ENCODE measurements at places on chromosomes 7 and 10.

- no peak for DNase-seq
Observed at GRCh38 chr10:82256275-82256674, 381.3 kb downstream of the NRG3 start.

GRCh38 chr7:127954357-127954748 is 76.9 kb downstream of the LRRC4 start:
- DNase-seq: no peak

DNA sequence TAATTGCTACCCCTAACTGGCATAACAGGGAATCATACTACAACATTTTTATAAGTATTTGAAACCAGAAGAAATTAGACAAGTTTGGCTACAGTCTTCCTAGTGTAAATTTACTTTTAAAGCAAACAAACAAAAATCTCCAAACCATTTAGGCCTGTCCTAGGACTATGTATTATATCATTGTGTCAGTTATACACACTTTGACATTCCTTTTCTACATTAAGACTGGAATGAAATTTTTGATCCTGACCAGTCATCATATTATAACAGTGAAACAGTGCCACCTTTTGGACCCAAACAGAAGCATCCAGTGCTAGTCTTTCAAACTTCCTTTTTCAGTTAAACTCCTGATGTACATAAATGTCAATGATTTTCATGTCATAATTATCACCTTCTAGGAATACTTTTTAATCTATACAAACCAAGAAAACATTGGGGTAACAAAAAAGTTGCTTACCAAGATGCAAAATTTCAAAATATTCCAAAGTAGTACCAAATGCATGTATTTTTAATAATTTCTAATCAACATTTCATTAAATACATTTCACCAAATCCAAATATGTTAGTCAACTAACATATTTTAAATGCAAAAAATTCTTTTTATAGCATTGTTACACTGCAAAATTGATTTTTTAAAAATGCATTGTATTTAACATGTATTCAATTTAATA is 75.7 kb downstream of the IMMP2L start:
- DNase-seq: peak; percentile 75

- DNase-seq: no peak
Observed at GRCh38 chr7:66307591-66308215, 102.6 kb downstream of the TPST1 start.

DNA sequence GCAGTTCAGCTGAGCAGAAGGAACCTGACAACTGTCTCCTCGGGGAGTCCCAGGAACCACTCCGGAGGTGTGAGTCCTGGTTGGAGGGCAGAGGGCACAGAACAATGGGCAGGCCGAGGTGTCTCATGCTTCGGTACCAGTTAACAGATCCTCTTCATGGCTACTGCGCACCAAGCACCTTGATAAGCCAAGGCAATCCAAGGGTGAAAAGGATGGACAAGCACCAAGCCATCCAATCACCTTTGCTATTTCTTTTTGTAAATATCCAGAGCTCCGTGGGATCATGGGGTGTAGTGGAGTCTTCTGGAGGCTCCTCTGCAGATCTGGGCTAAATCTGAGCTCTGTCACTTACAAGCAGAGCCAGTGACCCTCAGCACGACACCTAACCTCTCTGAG is 233.5 kb downstream of the WDR11 start:
- DNase-seq: no peak

DNA sequence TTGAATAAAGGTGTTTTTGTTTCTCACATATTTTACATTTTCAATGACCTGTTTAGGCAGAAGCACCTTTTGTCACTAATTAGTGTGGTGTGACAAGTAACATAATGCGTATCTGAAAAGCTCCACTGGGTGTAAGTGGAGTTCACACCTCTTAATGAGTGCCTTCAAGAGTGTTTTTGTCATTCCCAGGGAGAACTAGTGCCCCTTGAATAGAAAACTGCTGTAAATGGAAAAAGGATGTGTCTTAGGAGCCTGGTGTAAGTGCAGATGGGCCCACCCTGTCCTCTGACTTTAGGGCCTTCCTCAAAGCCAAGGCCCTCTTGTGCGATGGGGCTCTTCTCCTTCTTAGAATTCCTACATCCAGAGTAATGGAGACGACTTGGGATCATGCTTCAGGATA is 170.0 kb downstream of the MGMT start:
- no peak for DNase-seq

DNA sequence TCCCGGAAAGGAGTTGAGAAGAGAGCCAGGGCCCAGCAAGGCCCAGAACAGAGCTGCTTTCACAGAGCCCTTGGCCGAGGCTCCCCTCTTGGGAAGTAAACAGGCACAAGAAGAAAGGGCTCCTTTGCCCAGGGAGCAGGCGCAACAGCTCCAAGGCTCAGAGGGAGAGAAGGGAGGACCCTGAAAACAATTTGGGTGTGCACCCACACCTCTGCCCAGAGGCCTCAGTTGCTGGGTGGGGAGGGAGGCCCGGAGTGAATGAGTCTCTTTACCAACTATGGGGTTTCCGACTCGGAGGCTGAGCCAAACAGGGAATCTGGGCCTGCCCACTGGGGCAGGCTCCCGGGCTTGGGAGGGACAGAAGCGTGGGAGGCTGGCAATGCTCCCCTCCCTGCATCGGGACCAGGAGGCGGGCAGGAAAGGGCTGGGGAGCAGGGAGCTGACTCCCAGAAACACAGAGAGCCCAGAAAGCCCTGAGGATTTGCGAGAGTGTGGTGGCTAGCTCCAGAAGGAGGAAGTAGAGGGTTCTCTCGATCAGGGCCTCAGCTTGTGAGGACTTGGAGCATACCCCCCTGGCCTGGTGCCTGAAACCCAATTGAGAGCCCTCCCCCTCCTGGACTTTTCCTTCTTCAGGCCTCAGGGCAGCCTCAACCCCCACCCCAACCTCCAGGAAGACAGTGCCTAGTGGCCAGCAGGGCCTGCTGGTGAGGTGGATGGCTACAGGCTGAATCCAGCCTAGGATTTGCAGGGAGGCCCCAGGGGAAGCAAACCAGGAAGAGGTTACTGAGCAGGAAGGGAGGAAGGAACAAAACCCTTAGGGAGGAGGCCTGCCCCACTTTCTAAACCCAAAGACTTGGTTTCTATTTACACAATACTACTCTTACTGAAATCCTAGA is 6.2 kb downstream of the C10orf105 start:
- peak; percentile 98 for DNase-seq

DNA sequence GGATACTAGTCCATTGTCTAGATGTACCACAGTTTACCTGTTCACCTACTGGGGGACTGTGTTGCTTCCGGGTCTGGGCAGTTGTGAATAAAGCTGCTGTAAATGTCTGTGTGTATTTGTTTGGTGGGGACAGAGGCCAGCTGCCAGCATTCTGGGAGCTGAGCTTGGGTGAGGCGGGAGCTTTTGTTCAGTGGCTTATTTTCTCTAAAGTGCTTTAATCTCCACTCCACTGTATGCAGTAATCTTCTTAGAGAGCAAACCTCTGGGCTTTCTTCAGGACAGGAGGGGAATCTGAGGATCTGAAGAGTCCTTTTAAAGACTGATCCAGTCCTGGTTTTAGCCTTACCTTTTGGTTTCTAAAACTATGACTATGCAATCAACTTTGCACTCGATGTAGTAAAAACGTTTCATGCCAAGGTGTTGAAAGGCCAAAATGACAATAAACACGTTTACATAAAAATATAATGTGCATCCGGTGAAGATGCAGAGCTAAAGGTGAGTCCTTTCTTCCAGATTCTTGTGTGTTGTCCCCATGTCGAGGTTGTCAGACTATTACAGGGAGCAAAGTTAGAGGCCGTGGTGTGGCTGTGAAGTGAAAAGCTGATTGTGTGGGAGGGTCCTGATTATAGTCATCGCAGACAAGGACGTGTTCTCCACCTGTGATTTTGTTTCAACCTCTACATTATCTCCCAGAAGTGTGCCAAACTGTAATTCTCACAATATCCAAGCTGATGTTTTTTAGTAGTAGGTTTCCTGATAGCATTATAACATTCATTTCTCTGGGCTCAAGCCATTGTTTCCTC is 279.8 kb downstream of the CAMK1D start:
- no peak for DNase-seq

DNA sequence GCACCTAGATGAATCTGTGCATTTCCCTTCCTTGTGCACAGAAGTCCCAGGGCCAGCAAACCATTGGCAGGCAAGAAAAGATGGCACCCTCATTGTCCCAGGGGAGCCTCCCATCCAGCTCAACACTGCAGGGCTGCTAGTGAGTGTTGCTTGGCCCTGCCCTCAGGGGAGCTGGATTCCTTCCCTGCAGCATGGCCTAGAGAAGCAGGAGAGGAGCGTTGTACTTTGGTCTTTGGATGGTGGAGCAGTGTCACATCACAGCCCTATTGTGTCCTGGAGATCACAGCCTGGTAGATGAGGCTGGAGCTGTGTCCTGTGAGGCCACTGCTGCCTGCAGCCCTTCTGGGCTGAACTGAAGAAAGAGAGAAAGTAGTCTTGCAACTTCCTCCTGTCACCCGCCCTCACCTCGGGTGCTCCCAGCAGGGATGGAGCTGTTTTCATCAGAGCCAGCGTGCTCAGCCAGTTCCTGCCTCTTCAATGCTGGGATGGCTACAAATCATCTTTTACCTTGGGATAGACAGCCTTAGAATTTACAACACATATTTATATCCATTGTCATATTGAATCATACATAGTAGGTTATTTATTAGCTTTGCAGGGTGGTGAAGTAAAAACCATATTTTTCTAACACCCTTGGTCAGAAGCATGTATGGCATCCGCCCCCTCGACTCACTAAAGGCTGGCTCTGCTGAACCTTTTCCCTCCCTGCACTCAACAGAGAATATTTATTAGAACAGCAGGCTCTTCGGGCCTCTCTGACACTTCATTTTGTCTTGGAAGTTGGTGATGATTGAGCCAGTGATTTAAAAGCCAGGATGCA is 43.1 kb upstream of the FAM180A start:
- DNase-seq: no peak

DNA sequence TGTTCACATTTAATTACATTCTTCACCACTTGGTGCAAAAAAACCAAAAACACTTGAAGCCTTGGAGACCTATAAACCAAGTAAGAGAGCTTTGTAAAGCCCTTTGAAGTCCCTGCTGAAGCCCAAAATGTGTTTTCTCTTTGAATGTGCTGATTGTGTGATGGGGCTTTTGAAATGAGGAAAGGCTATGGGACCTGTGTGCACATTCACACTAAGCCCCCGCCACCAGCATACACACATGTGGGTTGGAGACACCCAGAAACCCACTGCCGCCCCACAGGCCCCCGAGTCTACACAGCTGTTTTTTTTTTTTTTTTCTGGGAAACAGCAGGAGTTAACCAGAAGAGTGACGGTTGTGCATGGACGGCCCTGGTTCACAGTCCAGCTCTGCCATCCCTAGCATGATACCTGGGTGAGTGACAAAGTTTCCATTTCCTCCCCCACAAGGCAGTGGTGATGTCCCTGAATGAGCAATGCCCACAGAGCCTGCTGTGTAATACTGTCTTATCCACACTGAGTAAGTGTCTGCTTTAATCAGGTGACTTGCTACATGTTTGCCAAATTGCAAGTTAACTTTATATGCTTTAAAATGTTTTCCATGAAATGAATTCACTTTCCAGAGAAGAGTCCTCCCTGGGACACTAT is 154.6 kb upstream of the GDF10 start:
- no peak for DNase-seq

GRCh38 chr10:130215151-130215930 is 79.2 kb downstream of the GLRX3 start:
- DNase-seq: no peak

- DNase-seq: no peak
Observed at GRCh38 chr7:134300988-134301387, 15.7 kb downstream of the SLC35B4 start.

All from GM03348 (cell line).